Head of caudate nucleus (tissue), 42 donors: ENCODE measurements at places on chromosomes 3 and 15.

- no peak for DNase-seq
These were observed 525.5 kb upstream of the RGMA start for GRCh38 chr15:93614386-93615104.

GRCh38 chr15:90075420-90076289 is 26.6 kb downstream of the IDH2 start:
- DNase-seq = no peak

DNA sequence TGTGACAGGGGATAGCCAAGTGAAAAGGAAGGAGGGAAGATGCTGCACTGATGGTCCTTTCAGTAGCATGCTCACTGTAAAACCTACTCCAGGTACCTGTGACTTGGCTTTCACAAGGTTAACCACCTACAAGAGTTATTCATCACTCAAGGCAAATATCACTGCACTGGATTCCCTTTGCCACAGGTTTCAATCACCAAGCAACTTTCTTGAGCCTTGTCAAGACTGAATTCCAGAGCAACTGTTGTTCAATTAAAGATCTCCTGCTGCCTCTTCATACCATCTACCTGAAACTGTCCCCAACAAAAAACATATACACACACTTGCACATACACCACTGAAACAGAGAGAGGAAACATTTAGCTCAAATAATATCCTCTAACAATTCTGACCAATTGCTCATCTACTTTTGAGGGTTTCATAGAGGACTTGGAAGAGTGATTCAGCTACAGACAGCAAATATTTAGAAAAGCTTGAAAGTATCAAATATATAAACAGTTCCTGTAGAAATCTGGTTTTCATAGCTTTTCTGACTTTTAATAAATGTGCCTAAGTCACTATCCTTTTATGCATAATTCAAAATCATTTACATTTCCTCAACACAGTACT is 6.5 kb downstream of the IGF2BP2 start:
- no peak for DNase-seq

DNA sequence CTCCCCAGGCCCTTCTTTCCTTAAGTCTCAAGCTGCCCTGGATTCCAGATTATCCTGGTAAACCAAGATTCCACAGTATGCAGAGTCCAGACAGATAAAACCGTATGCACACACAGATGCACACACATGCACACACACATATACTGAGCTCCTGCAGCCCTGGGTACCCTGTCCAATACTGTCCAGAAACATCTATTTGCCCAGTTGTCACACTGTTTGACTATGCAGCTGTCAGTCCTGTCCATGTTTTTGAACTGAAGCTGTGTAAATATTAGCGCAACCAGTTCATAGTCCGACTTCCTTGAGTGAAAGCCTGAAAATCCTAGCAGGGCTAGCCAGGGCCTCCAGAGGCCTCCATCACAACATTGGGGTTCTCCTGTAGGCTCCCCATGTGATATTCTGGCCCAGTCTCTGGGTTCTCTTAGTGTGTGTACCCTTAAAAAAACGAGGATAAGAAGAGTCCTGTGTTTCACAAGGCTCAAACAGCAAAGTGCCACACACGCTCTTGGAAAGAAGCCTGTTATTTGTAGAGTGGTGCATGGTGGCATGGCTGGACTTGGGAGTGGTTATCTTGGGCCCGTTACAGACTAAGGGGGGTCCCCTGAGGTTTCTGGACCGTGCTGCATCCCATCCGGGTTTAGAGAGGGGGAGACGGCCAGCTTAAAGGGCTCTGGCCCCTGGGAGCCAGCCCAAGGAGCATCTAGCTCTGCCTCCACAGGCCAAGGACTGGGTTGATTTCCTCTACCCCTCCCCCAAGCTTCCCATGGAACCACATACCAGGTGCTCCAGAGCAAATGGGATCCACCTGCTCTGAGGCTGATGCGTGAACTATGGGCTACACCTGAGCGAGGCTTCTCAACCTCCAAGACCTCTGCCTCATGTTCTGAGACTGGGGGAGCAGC is 108.3 kb downstream of the IQSEC1 start:
- DNase-seq = no peak

DNA sequence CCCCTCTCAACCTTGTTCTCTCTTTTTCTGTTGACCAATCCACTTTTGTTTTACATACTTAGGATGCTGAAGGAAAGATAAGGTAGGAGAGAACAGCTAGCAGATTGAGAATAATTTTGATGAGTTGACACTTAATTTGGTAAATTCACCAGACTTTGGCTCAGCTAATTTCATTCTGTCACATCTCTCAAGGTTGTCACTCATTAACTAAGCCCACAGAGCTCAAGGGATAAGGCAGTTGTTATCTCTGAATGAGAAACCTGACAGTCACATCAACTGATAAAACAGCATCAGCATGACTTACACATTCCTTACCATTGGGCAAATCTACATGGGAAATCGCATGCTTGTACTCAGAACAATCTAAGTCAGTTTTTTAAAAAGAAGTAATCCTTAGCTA is 591.4 kb downstream of the NLGN1 start:
- no peak for DNase-seq

DNA sequence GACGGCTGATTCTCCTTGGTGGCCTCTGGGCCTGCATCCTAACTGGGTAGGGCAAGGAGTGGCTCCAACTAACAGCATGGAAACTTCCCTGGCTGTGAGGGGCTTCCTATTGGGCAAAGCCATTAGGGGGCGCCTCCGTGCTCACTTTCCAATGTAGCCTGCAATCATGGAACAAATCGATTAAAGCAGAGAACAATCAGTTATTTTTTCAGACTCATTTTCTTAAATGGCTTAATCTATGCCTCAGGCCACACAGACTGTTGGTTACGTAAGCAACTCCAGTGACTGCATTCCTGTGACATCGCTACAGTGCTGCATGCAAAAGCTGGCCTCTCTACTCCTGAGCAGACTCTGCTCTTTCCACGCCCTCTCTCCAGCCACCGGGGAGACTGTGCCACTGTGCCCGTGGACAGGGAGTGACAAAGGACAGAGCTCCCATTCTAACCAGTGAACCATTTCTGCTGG is 278.9 kb downstream of the KLF13 start:
- no peak for DNase-seq

DNA sequence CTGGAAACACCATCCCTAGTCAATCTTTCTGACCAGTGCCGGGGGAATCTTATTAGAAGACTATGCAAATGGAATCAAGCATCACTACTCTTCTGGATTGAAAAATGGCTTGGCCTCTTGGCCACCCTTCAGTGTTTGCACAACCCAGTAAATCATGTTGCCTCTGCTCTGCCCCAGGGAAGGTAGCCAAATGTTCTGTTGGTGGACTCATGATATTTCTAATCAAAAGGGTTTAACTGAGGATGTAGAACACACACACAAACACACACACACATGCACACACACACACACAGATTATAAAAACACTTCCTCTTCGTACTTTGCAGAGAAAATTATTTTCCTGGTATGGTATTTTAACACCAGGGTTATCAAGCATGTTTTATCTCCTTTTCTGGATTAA is 7.9 kb downstream of the RBP2 start:
- DNase-seq = no peak

DNA sequence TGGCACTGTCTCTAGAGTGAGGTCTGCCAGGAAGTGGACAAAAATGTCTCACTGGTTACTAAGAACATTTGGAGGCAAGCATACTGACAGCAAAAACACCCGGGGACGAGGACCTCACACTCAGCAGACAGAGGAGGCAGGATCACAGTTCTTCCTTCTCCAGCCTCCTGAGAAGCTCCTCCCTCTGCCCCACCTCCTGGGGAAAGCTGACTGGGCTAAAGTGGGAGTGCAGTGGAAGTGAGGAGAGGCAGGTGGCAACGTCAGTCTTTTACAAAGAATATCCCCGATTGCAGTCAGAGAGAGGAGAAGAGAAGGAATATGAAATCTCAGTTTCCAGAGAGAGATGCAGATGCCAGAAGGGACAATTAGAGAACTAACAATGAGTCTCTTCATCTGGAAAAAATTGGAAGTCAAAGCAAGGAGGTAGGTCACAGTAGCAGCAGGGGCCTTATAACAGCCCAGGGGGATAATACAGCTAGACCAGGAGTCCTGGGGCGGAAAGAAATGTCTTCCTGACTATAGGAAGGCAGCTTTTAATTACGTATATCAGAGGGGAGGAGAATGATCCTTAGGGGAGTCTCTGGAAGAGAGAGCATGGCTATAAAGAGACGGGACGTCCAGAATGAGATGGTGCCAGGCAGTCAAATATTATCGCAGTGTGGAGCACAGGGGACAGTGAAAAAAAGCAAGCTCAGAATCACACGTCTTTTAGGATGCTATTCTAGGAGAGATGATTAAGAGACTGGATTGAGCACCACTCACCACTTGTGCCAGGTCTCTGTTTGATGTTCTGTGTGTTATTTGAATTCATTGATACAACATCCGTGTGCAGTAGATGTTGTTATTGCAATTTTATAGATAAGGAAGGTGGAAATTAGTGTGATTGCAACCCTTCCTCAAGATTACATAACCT is 47.2 kb downstream of the LEO1 start:
- peak; percentile 74 for DNase-seq

DNA sequence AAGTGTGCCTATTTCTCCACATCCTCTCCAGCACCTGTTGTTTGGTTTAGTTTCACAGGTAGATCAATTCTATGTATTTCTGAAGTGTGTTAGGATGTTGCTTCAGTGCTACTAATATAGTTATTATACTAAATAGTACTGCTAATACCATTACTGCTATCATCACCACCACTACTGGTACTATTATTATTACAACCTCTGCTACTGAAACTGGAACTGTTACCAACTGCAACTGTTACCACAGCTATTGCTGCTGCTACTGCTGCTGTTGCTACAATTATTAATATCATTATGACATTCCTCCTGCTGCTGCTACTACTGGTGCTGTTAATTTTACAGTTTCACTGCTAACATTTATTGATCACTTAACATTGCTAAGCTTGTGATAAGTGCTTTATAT is 8.3 kb upstream of the LMOD3 start:
- DNase-seq = no peak

- no peak for DNase-seq
These were observed 102.9 kb downstream of the SRGAP3 start for GRCh38 chr3:9146367-9147071.

DNA sequence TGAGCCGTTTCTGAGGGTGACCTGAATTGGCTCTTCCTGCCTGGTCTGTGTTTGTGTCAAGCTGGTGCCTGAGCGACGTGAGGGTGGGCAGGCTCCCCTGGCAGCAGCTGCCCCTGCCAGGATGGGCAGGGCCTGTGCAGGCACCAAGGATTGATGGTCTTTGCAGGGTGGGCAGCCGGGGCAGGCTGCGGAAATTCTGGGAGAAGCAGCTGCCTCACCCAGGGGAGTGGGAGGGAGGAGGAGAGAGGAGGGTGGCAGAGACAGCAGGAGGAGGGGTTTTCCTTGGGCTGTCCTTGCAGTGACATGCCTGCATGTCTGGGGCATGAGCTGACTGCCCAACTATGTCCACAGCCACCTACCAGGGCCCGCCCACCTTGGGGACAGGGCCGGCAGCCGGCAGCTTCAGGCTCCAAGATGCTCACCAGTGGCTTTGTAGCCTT is 27.9 kb upstream of the SLC6A6 start:
- no peak for DNase-seq

GRCh38 chr3:97979610-97980009 is 7.4 kb upstream of the RIOX2 start:
- no peak for DNase-seq
